Activated CD4-positive, CD25-positive, alpha-beta regulatory T cell treated with anti-CD3 and anti-CD28 coated beads, Interleukin-2, amount 50 U/mL, for 72 hours (primary cell): ENCODE measurements at places on chromosomes 11 and 22.

DNA sequence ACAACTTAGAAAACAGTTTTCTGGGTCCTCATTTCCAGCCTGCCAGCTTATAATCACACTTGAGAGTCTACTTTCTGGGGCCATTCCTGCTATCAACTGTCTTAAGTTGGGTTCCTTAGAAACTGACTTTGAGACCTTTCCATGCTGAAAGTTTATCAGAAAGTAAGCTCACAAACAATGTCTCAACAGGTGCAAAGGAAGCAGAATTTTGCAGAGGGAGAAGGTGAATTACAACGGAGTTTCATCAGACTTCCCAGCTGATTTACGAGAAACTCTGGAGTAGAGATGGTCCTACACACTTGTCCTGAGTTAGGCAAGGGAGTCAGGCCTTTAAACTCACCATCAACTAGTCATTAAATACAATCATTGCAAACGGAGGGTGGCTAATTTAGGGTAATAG is 4.7 kb upstream of the OR52I2 start:
- DNase-seq: no peak

- DNase-seq: no peak
Observed at GRCh38 chr11:126754591-126755426, 245.8 kb downstream of the KIRREL3 start.

- no peak for DNase-seq
Observed at GRCh38 chr11:124398924-124399323, at the start of gene OR8B3. TSS of gene OR8B3 (minus strand) at chr11:124399024. CDS start at chr11:124397351, 1,673 bp downstream.

DNA sequence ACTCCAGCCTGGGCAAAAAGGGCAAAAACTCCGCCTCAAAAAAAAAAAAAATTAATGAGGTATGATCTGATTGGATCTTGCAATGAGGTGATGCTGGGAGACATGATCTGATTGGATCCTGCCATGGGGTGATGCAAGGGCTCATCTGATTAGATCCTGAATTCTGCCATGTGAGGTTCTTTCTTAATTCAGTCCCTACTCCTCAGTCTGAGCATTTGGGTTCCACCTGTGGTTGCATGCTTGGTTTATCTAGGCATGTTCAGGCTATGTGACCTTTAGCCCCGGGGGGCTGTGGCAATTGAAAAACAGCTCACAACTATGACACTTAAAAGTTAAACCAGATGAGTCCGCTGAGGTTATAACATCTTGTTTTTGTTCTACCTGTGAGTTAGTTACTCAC is 4.8 kb upstream of the TRIM6 start:
- DNase-seq: no peak

- DNase-seq: no peak
Observed at GRCh38 chr11:15577519-15577918, 462.8 kb downstream of the INSC start.

DNA sequence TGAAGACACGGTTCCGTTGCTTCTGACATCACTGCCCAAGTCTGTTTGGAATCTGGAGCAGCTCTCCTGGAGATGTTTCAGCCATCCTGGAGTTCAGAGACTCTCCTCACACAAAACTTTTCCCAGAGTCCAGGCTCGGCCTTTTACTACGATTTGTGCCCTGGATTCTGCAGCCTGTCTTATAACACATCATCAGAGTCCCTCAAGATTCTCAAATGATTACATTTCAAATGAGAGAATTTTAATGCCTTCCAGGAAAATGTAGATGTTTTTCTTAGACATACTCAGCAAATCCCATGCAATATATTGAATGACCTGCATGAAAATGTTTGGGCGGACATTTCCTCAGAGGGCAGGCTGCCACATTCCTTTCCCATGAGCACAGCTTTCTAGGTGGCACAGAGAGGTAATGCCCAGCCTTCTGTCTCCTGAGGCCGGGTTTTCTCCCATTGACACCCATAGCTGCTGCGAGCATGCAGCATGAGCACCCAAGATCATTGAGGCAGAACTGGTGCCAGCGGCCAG is 129.1 kb downstream of the SNX19 start:
- DNase-seq: no peak

DNA sequence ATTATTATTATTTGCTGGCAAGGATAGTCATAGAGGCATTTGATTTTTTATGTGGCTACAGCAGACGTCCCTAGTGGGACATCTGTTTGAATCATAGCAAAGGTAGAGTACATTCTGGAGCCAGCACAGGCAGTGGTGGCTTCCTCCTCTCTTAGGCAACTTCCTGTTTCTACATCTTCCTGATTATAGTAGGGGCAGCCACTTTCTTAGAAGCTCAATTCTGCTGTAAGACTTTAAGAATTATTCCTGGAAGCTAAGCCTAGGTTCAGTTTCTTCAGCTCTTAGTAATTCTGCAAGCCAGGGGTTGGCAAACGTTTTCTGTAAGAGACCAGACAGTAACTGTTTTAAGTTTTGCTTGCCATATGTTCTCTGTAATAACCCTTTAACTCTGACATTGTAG is 129.3 kb upstream of the TENM4 start:
- no peak for DNase-seq
